Inflammatory macrophage treated with lipopolysaccharide for 1 hour (primary cell): ENCODE measurements at places on chromosomes 7 and 10.

- no peak for DNase-seq
These were observed 20.8 kb downstream of the GRM3 start for GRCh38 chr7:86664486-86664885.

GRCh38 chr10:123275136-123275564, 120.9 kb downstream of the BUB3 start:
- DNase-seq = no peak

GRCh38 chr7:158705234-158705850, 738 bp upstream of the NCAPG2 start:
- DNase-seq = peak; percentile 12

DNA sequence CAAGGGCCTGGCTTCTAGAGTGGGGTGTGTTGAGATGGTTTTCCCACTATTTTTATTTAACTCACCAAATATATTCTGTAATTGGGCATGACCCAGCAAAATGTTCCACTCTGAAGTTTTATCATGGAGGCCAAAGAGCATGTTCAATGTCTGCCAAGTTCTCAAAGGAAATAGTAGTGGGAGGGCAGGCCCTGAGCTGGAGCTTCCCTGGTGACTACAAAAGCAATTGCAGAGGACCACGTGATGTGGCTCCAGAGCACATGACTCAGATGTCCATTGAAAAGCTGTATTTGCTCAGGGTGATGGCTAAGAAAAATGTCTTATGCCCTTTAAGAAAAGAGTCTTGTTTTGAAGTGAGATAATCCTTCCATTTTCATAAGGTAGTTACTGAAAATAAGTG, 1024.8 kb downstream of the LRMDA start:
- DNase-seq = peak; percentile 7

- peak; percentile 65 for DNase-seq
These were observed 3.8 kb upstream of the DNAH11 start for GRCh38 chr7:21538936-21539495.

GRCh38 chr7:94687810-94688209, 31.9 kb upstream of the SGCE start:
- DNase-seq = no peak

GRCh38 chr7:20514364-20514763, 101.1 kb upstream of the ABCB5 start:
- no peak for DNase-seq

DNA sequence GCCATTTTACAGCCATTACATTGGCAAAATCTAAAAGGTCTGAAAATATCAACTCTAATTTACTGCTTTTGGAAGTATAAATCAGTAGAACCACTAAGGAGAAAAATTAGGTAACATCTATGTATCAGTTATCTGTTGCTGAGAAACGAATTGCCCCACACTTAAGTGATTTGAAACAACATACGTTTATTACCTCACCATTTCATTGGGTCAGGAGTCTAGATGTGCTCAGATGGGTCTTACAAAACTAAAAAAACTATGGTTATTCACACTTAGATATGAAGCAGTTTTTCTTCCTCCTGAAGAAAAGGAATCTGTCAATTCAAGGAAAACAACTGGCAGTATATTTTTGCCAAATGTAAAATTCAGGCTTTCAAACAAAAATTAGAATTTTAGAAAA, 80.1 kb upstream of the APBB1IP start:
- DNase-seq = no peak

GRCh38 chr7:77808517-77808916, 9.9 kb downstream of the PHTF2 start:
- no peak for DNase-seq

DNA sequence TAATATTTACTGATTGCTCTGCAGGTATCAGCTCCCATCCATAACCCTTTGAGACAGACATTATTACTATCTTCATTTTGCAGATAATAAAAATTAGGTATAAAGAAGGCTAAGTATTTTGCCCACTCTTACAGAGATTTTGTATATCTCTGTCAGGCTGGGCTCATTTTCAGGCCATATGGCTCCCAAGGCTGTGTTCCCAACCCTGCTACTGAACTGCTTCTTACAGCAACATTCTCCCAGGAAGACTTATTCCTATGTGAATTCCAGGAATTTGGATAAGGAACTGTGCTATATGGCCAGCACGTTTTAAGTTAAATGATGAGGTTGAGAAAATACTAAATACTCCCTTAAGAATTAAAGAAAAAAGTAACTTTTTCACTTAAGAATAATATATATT, 1.9 kb upstream of the TMEM106B start:
- DNase-seq = no peak

DNA sequence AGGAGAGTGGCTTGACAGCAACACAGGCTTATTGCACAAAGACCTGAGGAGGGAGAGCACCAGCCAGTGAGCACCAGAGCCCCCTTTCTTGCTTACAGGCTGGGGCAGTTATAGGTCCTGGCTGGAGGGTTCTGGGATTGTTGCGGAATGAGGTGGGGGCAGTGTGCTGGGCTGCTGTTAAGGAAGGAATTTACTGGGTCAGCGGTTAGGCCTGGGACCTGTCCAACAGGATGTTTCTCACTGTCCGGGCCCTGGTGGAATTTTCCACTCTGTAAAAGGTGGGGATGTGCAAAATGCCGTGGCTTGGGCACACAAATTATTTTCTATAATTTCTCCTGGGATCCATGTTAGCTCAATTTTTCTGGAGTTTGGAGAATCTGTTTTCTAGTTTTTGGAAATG, 757.3 kb downstream of the TYW1 start:
- DNase-seq = no peak

- DNase-seq = no peak
These were observed 46.9 kb upstream of the GPAM start for GRCh38 chr10:112230325-112230988.

DNA sequence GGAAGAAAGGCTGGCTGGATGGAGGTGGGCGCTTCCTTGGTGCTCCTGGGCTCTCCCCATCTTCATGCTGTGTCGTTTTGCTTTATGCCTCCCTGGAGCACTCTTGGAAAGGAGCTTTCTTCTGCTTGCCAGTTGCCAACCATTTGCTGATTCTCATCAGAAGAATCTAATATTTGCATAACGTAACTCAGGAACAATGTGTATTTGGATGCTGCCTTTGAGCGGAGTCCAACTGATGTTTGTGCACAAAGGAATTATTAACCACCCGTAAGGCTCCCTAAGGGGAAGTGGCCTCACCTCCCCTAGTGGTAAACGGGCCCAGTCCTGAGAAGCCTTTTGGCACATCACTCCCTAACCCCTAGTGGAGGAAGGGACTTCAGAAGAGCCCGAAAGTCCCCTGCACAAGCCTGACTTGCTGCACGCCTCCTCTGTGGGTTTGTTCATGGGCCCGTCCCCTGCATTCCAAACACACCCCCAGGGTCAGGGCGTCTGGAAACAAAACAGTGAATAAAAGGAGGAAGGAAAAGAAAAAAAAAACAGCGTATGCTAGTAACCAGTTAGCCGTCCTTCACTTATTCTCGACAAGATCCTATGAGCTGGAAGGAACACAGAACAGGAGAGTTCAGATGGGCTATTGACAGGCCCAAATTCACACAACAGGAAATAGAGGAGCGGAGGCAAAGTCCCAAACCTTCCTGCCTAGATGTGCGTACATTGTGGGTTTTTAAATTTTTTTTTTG, 602.2 kb downstream of the LRMDA start:
- DNase-seq = peak; percentile 19

DNA sequence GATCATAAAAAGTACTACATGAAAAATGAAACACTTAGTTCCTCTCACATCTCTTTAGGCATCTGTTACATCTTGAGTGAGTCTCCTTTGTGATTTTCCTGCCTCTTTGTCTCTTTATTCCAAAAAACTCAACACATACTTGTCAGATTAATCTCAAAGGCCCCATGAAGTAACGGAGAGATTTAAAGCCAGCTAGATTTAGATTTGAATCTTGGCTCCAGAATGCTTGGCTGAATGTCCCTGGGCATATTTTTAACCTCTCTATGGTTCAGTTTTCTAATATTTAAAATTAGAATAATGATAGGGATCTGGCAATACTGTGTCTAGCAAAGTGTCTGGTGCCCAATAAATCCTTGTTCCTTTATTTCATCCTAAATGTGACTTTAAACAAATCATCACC, 140.0 kb downstream of the DGKB start:
- DNase-seq = no peak

- DNase-seq = no peak
These were observed at the start of gene SEMA3E for GRCh38 chr7:83648464-83649241. Gene SEMA3E (minus strand): TSS chr7:83649139.

GRCh38 chr7:70303780-70304179, 705.5 kb downstream of the AUTS2 start:
- no peak for DNase-seq

- DNase-seq = no peak
These were observed 220.5 kb upstream of the SEMA3D start for GRCh38 chr7:85407391-85407790.

GRCh38 chr10:116716381-116716780, 26.0 kb downstream of the HSPA12A start:
- DNase-seq = no peak

DNA sequence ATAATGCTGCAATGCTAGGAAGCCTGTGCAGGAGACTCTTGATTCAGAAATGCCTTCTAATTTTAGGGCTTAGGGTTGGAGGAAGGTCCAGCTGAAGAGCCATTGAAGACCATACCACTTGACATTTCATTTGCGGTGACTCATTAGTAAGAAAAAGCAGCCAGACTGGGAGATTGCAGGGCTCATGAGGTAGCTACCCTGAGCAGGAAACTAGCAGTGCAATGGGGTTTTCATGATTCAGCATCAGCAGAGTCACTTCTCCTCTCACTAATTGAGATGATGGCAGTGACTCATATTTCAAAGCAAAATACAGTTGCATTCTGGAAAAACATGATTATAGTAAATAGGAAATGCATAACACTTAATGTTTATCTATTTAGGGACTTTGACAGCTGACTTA, 434.1 kb downstream of the DNAJB9 start:
- no peak for DNase-seq

DNA sequence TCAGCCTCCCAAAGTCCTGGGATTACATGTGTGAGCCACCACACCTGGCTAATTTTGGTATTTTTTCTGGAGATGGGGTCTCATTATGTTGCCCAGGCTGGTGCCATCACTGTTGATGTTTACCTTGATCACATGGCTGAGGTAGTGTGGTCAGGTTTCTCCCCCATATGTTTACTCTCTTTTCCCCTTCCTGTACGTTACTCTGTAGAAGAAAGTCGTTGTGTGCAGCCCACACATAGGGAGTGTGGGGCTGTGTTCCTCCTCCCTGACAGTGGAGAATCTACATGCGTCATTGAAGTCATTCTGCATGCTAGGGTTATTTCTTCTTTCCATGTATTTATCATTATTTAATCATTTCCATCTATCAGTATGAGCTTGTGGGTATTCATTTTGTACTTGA, 16.3 kb upstream of the ORAI2 start:
- DNase-seq = no peak

DNA sequence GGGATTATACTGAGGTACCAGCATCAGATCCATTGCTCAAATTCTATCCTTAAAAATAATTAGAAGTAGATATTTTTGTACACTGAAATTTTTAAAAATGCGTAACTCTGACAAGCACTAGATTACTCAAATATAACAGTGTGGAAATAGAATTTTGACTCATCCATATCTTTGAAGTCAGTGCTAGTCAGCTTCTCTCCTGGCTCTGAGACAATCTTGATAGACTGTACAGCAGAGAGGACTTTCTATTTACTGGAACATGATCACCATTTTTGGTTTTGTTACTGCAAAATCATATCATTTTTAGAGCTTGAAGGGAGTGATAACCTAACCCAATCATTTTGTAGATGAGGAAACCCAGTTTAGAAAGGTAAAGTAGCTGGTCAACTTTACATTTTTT, 195.0 kb downstream of the MTERF1 start:
- DNase-seq = no peak

GRCh38 chr7:2726316-2727018, 38.5 kb downstream of the AMZ1 start:
- DNase-seq = no peak

DNA sequence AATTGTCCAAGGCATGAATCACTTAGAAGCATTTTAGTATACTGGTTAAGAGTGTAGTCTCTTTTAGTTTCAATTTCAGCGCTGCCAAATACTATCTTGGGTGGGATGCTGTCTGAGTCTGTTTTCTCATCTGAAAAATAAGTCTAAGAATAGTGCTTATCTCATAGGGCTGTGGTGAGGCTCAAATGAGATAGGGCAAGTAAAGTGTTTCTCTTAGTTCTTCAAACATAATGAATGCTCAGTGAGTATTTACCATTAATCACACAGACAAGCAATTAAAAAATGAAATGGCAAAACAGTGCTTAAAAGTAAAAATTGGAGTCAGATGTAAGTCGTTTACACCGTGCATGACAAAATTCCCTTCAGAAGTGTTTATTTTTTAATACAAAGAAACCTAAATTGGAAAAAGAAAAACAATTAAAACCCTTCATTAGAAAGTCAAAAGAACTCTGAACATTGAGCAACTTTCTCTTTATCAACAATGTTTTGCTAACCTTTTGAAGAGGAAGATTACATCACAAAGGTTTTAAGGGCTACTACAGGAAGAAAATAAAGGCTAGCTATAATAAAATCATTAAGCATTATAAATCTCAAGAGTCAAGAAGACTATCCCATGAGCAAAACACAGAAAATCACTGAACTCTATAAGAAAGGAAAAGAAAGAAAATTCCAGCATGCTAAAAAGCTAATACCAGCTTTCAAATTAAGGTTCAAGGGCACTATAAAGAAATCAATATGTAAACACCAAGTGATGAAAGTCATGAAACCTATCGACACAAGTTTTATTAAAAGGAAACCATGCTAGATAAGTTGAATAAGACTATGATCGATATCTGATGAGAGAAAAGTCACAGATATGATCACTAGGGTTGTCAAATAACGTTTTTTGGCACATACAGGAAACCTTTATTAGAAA, 45.6 kb upstream of the C1GALT1 start:
- DNase-seq = no peak

DNA sequence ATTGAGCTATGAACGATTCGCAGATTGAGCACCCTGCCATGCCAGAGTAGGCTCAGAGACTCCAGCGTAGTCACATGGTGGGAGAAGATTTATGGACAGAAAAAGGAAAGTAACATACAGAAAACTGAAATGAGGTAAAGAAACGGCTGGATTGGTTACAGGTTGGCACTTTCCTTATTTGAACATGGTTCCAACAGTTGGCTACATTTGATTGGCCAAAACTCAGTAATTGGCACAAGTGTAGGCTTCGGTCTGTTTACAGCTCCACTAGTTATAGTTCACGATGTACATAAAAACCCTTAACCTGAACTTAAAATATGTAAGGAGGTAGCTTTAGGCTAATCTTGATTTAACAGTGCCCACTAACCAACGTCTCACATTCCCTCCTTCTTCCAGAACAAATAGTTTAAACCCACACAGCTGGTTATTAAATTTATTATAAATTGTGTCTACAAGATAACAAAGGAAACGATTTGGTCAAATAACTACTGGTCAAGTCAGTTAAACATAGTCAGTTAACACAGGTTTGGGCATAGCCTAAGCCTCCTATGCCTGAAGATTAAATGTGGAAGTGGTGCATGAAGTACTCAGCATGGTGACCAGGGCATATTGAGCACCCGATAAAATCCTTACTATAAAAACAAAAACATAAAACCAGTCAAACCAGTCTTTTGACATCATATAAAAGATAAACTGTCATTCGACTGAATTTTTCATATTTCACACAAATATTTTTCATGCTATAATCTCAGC, 17.9 kb upstream of the MTERF1 start:
- no peak for DNase-seq

GRCh38 chr10:121974019-121974534, 940 bp downstream of the NSMCE4A start:
- no peak for DNase-seq
